ENCODE measurements at places on chromosomes 5 and 9.

DNA sequence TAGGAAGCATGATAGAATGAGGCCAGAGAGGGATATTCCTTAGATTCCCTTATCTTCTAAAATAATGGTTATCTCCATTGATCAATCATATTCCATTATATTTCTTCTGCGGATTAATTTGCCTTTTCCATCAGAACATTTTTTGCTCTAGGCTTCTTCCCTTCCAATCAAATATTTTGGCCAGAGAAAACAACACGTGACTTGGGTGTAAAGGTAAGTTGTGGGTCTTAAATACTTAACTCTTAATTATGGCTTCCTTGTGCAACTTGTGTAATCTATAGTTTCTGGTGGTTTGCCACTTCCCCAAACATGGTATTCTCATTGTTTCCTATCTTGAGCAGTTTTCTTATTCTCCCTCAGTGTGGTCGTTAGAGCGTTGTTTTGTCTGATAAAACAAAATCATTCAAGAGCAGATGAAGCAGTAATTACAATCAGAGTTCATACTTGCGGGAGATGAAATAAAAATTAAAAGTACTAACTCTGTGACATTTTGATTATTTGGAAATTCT lies 889.3 kb downstream of the MAT2B start:
- no peak for DNase-seq

- DNase-seq: peak; percentile 68
Measured at GRCh38 chr5:81212211-81212751, 20.8 kb upstream of the CKMT2 start.

- peak; percentile 87 for DNase-seq
Measured at GRCh38 chr5:181189363-181189961, 15.5 kb downstream of the TRIM7 start.

DNA sequence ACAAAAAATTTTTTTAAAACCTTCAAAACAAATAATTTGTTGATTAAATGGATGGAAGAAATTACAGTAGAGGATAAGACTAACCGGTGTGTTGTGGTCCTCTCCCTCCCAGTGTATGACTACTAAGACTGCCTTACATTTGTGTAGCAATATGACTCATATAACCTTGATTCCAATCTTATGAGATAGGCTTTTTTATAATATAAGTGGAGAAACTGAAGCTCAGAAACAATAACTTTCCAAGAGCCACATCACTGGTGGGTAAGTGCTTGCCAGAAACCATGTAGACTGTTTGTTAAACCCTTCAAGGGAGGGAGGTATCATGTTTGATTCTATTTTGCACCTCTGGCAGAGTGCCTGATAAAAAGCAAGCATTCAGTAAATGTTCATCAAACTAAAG lies 47.5 kb downstream of the NLN start:
- no peak for DNase-seq

- no peak for DNase-seq
Measured at GRCh38 chr9:88184976-88185375, 46.7 kb upstream of the SPATA31C2 start.

DNA sequence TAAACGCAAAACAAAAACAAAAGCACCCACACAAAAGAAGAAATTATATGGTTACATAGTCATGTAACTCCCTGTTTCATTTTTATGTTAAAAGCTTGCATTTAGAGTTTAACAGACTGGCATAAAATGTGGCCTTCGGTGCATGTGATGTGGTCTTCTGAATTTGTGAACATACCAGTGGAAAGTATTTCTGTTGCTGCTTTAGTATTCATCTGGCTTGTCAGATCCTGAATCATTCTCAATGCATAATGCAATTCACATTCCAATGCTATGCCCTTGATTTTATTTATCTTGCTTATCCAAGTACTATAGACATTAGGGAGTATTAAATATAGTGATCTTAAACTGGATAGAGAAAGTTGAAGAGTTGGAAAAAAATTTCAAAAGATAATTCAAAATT lies 740.2 kb upstream of the ZNF608 start:
- DNase-seq: no peak

DNA sequence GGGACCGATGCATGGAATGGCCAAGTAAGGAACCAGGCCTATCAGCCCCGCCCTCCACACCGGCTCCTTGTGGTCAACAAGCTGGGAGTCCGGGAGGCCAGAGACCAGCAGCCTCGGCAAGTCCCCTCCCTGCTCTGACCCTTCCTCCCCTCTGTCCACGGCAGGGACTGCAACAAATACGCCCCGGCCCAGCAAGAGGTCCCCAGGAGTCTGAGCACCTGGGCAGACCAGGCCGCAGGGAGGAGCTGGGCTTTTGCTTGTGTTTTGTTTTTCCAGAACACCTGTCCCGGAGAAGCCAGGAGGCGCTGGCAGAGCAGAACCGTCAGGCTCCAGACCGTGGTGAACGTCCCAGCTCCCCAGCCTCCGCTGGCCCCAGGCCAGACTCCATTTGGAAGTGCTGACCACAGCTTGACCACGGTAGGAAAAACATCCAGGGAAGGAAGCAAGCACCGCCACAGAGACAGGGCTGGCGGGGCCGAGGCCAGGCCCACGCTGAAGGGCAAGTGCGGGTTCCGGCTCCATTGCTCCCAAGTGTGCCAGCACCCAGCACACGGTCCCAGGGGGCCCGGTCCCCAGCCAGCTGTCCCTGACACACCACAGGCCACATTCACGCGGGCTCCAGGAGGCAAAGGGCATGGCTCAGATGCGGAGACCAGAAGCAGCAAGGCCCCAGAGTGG lies 56.7 kb downstream of the VAV2 start:
- no peak for DNase-seq

- DNase-seq: no peak
Measured at GRCh38 chr5:161007879-161008278, 155.9 kb upstream of the ATP10B start.

GRCh38 chr9:120351106-120351505 lies 228.9 kb downstream of the CDK5RAP2 start:
- DNase-seq: no peak

DNA sequence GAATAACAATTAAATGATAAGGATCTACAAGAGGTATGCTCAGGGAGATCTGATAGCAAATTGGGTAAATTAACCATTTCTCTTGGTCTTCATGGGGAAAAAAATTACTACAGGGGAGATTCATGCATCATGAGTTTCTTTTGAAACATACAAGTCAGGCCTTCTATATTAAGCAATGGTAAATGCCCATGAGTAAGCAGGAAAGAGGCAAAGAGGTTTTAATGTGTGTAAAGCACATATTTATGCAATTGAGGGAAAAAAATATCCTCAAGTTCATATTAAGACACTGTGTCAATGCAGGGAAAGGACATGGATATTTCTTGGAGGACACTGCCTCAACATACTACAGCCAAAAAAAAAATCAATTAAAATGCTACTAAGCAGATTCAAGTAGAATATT lies 73.4 kb upstream of the NR4A3 start:
- no peak for DNase-seq

- no peak for DNase-seq
Measured at GRCh38 chr9:92592946-92593861, 57.4 kb upstream of the ECM2 start.

GRCh38 chr5:14175381-14175780 lies 32.2 kb downstream of the TRIO start:
- DNase-seq: no peak

All from activated effector memory CD4-positive, alpha-beta T cell treated with anti-CD3 and anti-CD28 coated beads, Interleukin-2, amount 50 U/mL, for 16 hours (primary cell).